ENCODE measurements at places on chromosomes 4 and X. TPM values are rescaled to one million over a fixed set of nuclear protein-coding genes. Genes with fewer than 3 reads are reported as not detected.

DNA sequence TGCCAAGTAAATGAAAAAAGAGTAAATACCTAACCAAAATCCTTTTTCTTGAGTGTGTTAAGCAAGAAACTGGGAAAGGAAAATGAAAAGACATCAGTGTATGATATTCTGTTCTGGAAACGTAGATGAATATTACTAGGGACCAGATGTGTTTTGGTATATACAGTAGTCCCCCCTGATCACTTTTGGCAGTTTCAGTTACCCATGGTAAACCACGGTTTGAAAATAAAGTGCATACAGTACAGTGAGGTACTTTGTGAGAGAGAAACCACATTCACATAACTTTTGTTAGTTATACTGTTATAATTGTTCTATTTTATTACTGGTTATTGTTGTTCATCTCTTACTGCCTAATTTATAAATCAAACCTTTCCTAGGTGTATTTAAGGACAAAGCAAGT lies 250.9 kb downstream of the TENM3 start:
- H3K4me1 ChIP-seq = no peaks in the 10 kb centered on the region
- DNase-seq = no peak
- H3K36me3 ChIP-seq = no peaks in the 10 kb centered on the region
- H3K27me3 ChIP-seq = no peaks in the 10 kb centered on the region

Gene CXCL5
- total RNA-seq = not detected

Gene LDOC1
- 4.5 TPM for total RNA-seq

Gene PCSK1N
- total RNA-seq = 1.4 TPM

GRCh38 chr4:110667670-110668069 lies 44.8 kb upstream of the PITX2 start:
- no peak overlapping the region for H3K4me3 ChIP-seq
- DNase-seq = no peak
- H3K36me3 ChIP-seq = no peaks in the 10 kb centered on the region
- no peaks in the 10 kb centered on the region for H3K27me3 ChIP-seq

GRCh38 chr4:146488495-146489174 lies 33.1 kb downstream of the SLC10A7 start:
- no peaks in the 10 kb centered on the region for H3K36me3 ChIP-seq
- H3K4me1 ChIP-seq = no peaks in the 10 kb centered on the region
- DNase-seq = no peak
- H3K27me3 ChIP-seq = no peaks in the 10 kb centered on the region
- no peak overlapping the region for H3K27ac ChIP-seq

- H3K36me3 ChIP-seq = no peaks in the 10 kb centered on the region
- no peaks in the 10 kb centered on the region for H3K27me3 ChIP-seq
- no peak for DNase-seq
- H3K4me3 ChIP-seq = no peak overlapping the region
- no peaks in the 10 kb centered on the region for H3K4me1 ChIP-seq
Observed at GRCh38 chr4:27357283-27357682, 496.6 kb downstream of the STIM2 start.

Gene TDO2
- total RNA-seq = not detected

DNA sequence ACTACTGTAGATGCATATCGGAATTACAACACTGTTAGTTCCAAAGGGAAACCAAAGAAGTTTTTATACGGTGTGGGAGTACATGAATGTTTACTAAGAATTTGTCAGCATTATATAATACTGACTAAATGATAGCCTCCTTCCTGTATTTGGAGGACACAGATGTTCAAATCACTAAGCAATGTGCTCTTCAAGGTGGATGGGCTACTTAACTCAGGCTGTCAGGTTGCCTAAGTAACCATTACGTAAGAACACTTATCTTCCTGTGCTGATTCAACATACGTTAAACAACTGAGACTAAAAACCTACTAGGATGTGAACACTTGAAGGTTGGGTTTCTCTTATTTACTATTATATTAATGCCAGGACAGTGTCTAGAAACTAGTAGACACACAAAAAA lies 81.9 kb upstream of the HPGD start:
- no peaks in the 10 kb centered on the region for H3K4me1 ChIP-seq
- no peaks in the 10 kb centered on the region for H3K36me3 ChIP-seq
- no peaks in the 10 kb centered on the region for H3K27me3 ChIP-seq
- DNase-seq = no peak
- no peak overlapping the region for H3K27ac ChIP-seq
- no peak overlapping the region for H3K4me3 ChIP-seq

DNA sequence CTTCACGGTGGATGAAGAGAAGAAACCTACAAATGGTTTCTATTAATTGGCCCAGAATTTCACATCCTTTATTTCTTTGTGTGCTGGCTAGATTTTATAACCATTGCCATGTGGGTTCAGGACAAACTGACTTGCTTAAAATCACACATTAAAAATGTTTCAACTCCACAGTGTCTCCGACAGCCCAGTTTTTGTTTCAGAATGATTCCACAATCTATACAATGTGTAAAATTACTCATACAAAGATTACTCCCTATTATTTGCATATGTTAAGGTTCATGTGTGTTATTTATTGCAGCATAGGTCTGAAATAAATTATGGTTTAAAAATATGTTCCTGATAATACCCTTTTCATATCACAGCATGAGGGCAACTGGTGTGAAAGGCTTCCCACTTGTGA lies 20.6 kb downstream of the DCHS2 start:
- no peak overlapping the region for H3K27ac ChIP-seq
- no peak overlapping the region for H3K4me3 ChIP-seq
- no peaks in the 10 kb centered on the region for H3K27me3 ChIP-seq
- no peaks in the 10 kb centered on the region for H3K36me3 ChIP-seq

- no peak for DNase-seq
- no peak overlapping the region for H3K4me3 ChIP-seq
- no peaks in the 10 kb centered on the region for H3K4me1 ChIP-seq
- H3K27me3 ChIP-seq = no peaks in the 10 kb centered on the region
Observed at GRCh38 chr4:70754990-70755688, 33.4 kb downstream of the RUFY3 start.

DNA sequence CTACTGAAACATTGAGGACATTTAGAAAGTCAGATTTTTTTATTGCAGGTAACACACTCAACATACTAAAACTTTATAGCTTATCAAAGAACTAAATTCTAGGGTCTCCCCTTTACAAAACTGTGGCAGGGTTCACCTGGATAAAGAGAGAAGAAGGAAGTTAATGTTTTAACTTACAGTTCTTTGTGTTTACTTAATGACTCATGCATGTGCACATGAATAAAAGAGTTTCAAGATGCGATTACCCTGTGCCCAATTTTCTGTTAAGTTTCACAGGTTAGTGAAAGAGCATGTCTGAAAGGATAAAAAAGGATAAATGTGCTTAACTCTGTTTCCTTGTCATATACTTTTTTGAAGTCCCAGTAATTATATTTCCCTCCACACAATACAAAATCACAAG lies 16.8 kb downstream of the DCAF8L1 start:
- no peaks in the 10 kb centered on the region for H3K36me3 ChIP-seq
- H3K27me3 ChIP-seq = no peaks in the 10 kb centered on the region
- H3K27ac ChIP-seq = no peak overlapping the region
- no peaks in the 10 kb centered on the region for H3K4me1 ChIP-seq
- DNase-seq = no peak
- H3K4me3 ChIP-seq = no peak overlapping the region

- H3K4me1 ChIP-seq = no peaks in the 10 kb centered on the region
- peak within 1 kb of the TSS; percentile 80 for H3K4me3 ChIP-seq
- peaks cover 2% of the 10 kb centered on the region for H3K27me3 ChIP-seq
- no peaks in the 10 kb centered on the region for H3K36me3 ChIP-seq
Observed at GRCh38 chrX:154458116-154458953, at the start of gene PLXNA3. TSS of gene PLXNA3 (plus strand) at chrX:154458281. CDS start at chrX:154460184, 1,903 bp downstream.

- H3K36me3 ChIP-seq = no peaks in the 10 kb centered on the region
- H3K27me3 ChIP-seq = peaks cover 53% of the 10 kb centered on the region
- no peak for DNase-seq
- no peaks in the 10 kb centered on the region for H3K4me1 ChIP-seq
Observed at GRCh38 chrX:38124000-38124399, 96.7 kb downstream of the SRPX start.

GRCh38 chrX:123993904-123994635 lies 32.6 kb downstream of the STAG2 start:
- no peaks in the 10 kb centered on the region for H3K27me3 ChIP-seq
- no peaks in the 10 kb centered on the region for H3K4me1 ChIP-seq
- no peak overlapping the region for H3K4me3 ChIP-seq
- H3K36me3 ChIP-seq = no peaks in the 10 kb centered on the region

DNA sequence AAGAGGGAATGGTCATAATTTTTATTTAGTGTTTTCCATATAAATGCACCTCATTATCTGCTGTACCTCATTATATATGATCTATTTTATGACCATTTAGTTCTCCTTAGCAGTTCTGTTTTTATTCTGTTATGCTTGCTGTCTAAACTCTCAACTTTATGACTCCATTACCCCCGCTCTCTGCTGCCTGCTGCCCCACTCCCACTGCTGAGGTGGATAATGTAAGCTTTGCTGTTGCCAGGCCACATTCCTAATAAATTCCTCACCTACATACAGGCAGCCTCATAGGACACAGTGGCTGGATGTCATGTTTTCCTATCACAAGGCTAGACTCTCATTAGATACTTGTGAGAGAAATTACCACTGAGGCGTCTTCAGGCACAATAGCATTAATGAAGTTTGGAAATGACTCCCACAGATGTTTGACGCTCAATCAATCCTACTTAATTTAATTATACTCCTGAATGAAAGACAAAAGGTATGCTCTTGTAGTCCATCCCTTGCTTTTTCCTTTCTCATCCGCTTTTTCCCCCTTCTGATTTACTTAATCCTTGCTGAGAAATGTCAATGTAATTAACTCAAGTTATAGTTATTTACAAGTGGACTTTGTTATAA lies 497.5 kb upstream of the IGFBP7 start:
- no peaks in the 10 kb centered on the region for H3K27me3 ChIP-seq
- DNase-seq = no peak
- H3K4me3 ChIP-seq = no peak overlapping the region
- no peaks in the 10 kb centered on the region for H3K36me3 ChIP-seq

Gene DDX3X
- total RNA-seq = 375 TPM

GRCh38 chr4:125703443-125703842 lies 388.7 kb downstream of the FAT4 start:
- H3K4me3 ChIP-seq = no peak overlapping the region
- H3K36me3 ChIP-seq = no peaks in the 10 kb centered on the region
- no peak overlapping the region for H3K27ac ChIP-seq
- no peak for DNase-seq
- H3K4me1 ChIP-seq = no peaks in the 10 kb centered on the region
- no peaks in the 10 kb centered on the region for H3K27me3 ChIP-seq

DNA sequence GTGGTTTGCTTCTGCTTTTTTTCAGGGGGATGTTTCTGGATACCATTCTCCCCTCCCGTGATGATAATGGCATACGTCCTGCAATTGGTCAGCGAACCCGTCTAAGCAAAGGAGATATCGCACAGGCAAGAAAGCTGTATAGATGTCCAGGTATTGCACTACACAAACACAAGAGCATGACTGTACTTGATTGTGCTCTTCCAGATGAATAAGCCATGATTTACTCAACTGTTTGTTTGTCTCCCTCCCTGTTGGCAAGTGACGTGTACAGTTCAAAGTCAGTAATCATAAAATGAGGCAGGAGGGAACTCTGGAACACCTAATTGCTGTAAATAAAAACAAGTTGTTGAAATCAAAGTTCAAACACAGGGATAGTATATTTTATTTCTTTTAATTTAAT lies 141.4 kb downstream of the TLL1 start:
- no peaks in the 10 kb centered on the region for H3K27me3 ChIP-seq
- DNase-seq = no peak
- H3K4me1 ChIP-seq = no peaks in the 10 kb centered on the region
- no peak overlapping the region for H3K4me3 ChIP-seq
- H3K27ac ChIP-seq = no peak overlapping the region

Gene MRFAP1L1
- 70.1 TPM for total RNA-seq

Gene INPP4B
- 113 TPM for total RNA-seq

- no peaks in the 10 kb centered on the region for H3K4me1 ChIP-seq
- H3K27ac ChIP-seq = no peak overlapping the region
- no peaks in the 10 kb centered on the region for H3K27me3 ChIP-seq
- no peaks in the 10 kb centered on the region for H3K36me3 ChIP-seq
Observed at GRCh38 chr4:146368209-146368608, 153.5 kb downstream of the SLC10A7 start.

Gene DCLK2
- 5.2 TPM for total RNA-seq

DNA sequence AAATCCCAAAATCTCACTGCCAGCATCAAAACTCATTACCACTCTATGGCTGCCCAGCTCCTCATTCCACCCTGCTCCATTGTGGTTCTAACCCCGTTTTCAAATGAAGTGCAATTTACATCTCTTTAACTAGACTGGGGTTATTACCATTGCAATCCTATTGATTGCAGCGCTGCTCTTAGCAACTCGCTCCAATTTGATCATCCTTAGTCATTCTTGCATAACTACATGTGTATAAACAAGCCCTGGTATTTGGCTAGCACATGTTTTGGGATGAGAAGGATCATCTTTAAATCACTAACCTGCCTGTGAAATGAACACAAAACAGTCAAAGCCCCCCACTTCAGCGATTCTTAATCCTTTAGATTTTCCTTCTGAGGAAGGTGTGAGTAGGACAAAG lies 340.1 kb upstream of the PPARGC1A start:
- H3K4me1 ChIP-seq = no peaks in the 10 kb centered on the region
- no peak overlapping the region for H3K4me3 ChIP-seq
- no peak overlapping the region for H3K27ac ChIP-seq
- no peaks in the 10 kb centered on the region for H3K27me3 ChIP-seq
- H3K36me3 ChIP-seq = no peaks in the 10 kb centered on the region

DNA sequence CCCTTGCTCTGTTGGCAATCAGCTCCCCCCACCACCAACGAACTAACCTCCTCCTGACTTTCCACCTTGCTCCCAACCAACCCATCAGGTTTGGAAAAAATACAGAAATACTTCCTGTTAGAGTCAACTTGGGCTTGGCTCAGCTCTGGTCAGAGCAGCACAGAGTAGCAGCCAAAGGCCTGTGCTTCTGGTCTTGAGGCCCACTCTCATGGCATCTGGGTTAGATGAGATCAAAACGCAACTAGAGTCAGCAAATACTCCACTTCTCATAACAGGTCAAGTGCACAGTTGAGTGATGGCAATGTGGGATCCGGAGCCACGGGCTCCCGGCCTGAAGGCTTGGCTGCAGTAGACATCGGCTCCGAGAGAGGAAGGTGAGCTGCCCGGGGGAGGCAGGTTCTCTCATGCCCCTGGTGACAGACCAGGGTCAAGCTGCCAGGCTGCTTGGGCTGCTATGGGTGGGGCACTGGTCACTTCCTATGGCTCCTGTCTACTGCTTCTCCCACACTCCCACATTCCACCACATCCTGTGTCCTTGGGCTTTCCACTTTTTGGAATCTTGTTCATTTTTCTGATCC lies 34.8 kb downstream of the ZNF185 start:
- H3K4me3 ChIP-seq = no peak overlapping the region
- H3K4me1 ChIP-seq = no peaks in the 10 kb centered on the region
- H3K36me3 ChIP-seq = no peaks in the 10 kb centered on the region
